ENCODE measurements at places on chromosomes 11 and 22.

DNA sequence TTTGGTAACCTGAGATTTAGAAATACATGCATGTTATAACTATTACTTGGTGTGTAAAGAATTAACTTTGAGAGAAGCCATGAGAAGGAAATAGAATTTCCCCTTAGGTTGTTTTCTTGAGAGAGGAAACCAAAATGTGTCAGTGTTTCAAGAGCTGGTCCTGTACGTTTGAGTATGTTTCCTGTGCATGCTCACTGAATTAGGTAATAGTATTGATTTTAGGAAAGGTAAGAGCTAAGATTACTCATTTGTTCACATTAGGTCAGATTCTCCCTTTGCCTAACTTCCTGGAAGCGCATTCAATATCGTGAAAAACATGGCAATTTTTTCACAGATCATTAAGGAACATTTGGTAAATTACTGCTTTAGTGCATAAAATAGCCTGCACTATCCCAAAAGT is 49.3 kb upstream of the RDX start:
- DNase-seq: no peak

GRCh38 chr11:65891219-65892136 is 1.0 kb downstream of the CCDC85B start:
- DNase-seq: no peak

DNA sequence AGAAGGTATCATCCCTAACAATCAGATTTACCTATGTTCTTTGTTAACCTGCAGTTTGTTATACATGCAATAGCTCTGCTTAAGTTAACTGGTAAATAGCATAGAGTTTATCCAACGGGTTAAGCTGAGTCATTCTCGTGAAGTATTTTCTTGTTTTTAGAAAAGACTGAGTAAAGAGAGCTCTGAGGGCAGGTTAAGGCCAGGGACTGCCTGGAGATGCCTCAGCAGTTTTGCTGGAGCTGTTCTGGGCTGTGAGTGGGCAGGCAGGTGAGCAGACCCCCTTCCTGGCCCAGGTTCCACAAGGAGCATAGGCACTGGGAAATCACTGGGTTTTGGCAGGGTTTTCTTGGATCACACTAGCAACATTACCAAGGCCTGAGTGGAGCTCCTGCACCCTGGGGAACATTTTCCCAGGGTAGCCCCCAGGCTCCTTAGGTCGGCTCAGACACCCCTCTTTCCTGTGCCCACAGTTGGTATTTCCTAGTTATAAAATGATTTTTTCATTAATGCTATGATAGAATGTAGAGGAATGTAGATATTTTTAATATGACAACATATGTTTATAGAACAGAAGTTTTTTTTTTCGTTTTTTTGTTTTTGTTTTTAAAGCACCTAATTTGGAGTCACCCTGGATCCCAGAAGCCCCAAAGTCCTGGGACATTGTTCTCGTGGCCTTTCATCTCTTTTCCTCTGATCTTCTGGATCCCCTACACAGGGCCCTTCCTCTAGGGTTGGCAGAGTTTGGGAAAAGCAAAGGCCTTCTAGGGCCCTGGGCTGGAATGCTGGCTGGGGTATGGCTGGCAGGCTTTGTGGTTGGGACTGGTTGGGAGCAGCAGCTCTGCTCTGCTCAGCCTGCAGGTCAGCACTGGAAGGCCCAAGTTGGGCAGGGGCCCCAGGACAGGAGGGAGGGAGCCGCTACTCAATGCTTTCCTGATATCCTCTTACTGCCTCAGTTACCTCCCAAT is 26.7 kb downstream of the IRAG1 start:
- DNase-seq: no peak

GRCh38 chr22:25070956-25071355 is 118.4 kb downstream of the KIAA1671 start:
- DNase-seq: no peak

- no peak for DNase-seq
Observed at GRCh38 chr11:69002570-69003231, 10.3 kb downstream of the MRGPRF start.

GRCh38 chr11:44359162-44359561 is 49.2 kb upstream of the ALX4 start:
- no peak for DNase-seq

DNA sequence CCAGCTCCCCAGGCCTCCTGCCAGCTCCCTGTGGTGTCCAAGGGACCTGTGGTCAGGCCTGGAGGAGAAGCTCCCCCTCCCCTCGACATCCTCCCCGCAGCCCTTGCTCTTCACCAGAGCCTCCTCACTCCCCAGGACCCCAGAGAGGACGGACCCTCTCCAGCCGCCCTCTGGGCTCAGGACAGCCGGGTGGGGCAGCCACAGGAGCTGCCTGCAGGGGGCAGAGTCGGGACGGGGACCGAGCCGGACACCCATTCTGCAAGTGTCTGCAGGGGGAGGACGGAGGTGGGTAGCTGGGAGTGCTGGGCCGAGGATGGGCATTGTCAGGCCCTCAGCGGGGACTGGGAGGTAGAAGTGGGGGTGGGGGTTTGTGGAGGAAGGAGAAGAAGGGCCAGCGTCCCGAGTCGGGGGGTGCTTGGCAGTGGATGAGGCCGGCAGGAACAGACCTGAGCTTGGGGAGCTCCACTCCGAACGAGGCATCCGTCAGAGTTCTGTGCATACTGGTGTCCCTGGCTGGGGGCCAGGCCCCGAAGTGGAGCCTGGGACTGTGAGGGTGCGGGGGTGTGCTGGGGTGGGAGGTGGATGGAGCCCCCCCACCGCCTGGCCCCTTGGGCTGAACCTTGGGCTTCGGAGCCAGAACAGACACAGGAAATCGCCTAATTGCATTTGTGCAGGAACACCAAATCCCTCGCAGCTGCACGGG is 15.2 kb downstream of the PRR33 start:
- no peak for DNase-seq

- no peak for DNase-seq
Observed at GRCh38 chr22:28357193-28357592, 322.4 kb downstream of the TTC28 start.

DNA sequence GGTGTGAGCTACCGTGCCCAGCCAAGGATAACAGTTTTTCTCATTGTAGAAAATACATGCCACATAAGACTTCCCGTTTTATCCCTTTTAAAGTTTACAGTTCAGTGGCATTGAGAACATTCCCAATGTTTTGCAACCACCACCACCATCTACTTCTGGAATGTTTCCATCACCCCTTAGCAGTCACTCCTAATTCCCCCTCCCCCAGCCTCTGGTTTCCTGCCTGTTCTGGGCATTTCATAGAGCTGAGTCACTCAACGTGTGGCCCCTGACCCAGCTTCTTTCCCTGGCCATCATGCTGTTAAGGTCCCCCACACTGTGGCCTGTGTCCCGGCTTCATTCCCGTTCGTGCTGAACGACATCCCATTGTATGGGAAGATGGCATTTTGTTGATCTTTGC is 30.7 kb downstream of the FGF4 start:
- no peak for DNase-seq

- DNase-seq: no peak
Observed at GRCh38 chr11:80155412-80156017, 714.7 kb upstream of the TENM4 start.

DNA sequence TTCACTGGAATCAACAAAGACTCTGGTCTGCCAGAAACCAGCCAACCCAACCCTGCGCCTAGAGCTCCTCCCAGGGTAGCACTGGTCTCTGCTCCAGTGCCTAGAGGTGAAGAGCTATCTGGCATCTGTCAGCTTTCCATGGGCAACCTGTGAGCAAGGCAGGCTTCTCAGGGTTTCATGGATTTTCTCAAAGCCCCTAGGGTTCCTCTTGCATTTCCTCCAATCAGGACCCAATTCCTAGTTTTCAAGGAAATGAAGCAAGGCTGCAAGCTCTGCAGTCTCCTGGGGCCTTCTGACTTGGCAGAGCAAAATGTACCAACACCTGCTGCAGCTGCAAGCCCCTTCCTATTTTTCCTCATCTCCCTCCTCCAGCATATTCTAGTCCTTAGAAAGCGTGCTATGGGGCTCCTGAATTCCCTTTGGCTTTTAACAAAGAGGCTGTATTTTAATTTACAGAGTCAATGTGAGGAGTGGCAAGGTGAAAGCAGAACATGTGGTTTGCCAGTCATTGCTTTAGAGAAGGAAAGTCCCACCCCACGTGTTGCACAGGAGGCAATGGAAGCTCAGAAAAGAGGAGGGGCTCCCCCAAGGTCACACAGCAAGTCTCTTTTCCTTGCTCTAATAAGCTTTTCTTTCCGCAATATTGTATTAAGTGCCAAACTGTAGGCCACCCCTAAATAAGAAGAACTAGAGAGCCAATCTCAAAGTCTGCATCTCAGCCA is 33.0 kb upstream of the RIC3 start:
- DNase-seq: no peak

DNA sequence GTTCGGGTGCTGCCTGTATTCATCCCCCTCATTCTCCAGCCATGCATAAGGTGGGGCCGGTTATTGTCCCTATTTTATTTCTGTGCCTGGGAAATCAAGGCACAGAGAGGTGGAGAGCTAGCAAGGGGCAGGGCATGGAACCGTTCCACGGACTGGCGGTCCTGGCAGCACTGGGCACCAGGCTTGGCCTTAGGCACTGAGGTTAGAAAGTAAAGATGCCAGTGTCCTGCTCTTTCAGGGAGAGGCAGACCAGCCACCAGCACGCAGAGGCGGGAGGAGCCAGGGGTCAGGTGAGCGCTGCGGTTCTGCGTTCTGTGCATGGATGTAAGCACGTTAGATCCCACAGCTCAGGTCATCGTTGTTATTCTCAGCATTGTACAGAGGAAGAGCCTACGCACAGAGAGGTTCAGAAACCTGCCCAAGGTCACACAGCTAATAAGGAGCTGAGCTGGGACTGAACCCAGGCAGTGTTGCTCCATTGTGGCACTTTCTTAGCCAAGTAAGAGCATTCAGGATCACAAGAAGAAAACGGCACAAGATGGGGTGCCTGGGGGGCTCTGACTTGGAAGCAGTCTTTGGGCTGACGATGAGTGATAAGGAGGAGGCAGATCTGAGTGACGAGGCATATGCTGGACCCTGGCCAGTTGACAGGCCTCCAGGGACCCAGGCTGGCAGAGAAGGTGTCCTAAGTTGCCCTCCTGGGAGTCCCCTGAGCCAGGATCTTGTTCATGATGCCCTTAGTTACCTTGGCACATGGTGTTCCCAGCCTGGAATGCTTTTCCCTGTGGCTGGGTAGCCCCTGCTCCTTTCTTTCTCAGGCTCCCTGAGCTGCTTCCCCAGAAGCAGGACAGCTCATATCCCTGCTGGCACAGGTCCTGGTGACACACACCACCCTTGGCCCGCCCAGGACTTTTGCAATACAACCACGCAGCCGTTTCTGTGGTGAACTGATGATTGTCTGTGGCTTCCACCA is 41.1 kb downstream of the OSBPL5 start:
- peak; percentile 34 for DNase-seq

GRCh38 chr11:69055212-69055586 is 6.5 kb downstream of the TPCN2 start:
- DNase-seq: no peak

GRCh38 chr22:16968218-16968595 is 39.8 kb downstream of the GAB4 start:
- DNase-seq: no peak

DNA sequence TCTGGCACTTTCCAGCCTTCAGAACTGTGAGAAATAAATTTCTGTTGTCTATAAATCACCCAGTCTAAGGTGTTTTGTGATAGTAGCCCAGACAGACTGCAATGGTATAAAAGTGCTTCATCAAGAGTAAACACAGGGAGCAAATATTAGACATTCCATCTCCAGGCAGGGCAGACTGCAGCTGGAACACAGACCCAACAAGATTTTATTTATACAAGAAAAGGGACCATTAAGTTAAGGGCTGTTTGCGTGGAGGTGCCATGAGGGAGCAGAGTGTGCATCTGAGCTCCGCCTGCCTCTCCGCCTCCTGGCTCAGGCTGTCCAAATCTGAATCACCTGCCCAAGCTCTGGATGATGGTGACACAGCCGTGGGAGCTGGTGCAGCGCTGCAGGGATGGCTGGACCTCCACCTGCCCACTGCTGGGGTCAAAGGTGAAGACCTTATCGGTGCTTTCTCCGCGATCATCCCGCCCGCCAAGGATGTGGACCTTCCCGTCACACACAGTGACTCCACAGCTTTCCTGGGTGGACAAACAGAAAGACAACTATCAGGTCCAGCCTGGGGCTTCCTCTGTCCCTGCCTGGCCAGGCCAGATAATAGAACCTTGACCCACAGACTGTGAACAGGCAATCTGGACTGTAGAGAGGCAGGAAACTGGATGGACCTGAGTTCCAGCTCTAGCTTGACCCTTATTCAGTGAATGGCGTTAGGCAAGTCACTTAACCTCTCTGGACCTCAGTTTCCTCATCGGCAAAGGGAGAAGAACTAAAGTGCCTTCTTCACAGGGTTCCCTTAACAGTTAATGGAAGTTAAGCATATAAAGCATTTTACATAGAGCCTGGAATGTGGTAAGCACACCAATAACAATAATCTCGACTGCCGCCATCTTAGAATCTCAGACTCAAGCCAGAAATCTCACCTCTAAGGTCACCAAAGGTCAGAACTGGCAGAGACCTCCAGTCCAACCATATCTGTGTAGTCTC is 10.5 kb downstream of the KLHL35 start:
- no peak for DNase-seq

DNA sequence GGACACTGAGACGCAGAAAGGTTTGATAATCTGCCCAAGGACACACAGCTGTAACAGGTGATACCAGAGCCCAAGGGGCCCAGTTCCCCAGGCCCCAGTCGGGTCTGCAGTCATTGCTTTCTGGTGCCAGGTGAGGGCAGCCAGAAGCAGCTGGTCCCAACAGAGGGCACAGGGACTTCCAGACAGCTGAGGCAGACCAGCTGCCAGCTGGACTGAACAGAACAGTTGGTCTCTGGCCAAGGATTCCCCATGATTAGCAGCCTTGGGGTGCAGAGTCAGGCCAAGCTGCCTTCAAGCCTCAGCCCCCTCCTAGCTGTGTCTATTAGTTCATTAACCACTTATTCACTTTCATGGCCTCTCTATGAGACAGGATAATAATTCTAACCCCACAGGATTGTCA is 105.6 kb downstream of the RRAS2 start:
- DNase-seq: no peak

DNA sequence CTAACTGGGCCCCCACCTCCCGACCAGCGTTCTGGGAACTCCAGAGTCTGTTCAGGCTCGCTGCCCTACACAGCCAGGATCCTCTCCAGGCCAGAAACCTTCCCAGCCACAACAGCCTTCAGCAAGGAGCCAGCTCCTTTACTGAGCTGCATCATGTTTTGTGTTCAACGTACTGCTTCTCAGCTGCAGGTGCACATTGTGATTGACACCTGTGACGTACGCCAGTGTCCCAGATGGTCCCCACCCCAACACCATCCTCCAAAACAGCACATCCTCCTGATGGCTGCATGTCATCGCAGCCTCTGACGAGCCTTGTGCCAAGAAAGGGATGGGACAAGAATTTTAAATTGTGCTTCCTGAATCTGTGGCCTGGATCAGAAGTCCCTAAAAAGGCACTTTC is 117.5 kb downstream of the SPATA19 start:
- no peak for DNase-seq

- DNase-seq: no peak
Observed at GRCh38 chr11:107688322-107688918, 23.4 kb downstream of the SLN start.

GRCh38 chr11:60870276-60870675 is 2.9 kb downstream of the ZP1 start:
- DNase-seq: no peak
